COLO829 (cell line): ENCODE measurements at places on chromosomes 6 and 20.

GRCh38 chr6:51266604-51267003, 447.9 kb downstream of the TFAP2B start:
- DNase-seq, result no peak

DNA sequence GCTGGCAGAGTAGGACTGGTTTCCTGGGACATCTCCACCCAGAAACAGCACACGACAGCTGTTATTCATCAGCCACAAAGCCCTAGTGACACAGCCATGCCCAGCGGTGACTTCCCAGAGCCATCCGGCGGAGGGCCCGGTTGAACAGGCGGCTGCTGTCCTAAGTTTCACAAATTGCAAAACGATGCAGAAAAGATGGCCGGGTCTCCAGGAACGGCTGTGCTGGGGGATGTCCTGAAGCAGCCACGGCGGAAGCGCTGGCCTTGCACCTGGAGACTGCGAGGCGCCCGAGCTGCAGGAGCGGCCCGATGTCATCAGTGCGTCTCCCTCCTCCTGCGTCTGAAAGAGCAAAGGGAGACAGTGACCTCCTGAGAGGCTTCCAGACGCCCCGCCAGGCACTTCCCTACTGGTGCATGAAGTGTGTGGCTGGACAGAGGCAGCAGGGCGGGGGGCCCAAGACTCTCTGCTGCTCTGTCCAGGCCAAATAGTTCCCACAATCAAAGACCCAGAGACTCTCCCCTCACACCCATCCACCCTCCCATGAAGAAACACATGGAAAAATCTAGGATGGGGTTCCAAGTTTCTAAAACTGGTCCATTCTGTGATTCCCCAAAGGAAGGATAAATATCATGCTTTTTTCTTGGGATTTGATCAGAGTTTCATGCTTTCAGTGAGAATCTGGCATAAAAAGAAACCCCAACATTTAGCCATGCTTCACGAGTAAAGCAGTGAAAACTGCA, 44.0 kb downstream of the SSR1 start:
- DNase-seq, result no peak

GRCh38 chr6:94175465-94175864, 756.1 kb upstream of the EPHA7 start:
- DNase-seq, result no peak

- no peak for DNase-seq
Observed at GRCh38 chr6:41011673-41012072, 27.3 kb downstream of the UNC5CL start.
